ENCODE measurements at places on chromosomes 2 and 18.

DNA sequence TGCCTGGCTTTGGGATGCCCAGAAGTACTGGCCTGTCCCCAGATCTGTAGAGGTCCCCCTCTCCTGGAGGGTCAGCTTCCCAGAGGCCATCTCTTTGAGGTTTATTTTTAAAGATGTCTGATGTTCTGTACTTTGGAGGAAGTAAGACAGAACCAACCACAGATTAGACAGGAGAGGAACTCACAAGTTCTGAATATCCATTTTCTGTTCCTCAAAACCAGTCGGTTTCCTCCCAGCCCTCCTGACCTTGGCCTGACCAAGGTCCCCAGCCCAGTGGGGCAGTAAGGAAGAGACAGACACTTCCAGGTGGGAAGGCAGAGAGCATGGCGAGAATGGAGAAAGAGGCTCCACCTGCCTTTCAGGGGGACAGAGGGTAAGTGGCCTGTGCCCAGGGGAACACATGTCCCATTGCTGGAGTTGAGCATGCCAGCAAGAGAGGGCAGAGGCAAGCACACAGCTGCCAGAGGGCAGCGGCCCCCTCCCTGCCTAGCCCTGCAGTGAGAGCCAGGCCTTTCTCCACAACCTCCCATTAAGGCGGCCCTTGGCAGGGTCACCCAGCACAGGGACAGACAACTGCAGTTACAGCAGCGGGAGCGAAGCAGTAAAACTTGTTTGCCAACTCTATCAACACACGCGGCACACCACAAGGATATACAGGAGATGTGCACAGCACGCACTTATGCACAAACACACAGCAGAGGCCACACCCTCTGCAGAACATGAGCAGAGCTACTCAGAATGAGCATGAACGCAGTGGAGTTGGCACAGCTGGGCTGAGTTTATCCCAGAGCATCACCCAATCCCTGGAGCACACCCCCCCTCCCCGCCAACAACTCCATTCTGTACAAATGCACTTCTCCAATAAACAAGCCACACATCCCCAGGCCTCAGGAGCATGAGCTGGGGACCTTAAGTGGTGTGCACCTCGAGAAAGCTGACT lies 18.5 kb upstream of the SEMA4C start:
- no peak for DNase-seq

GRCh38 chr18:22848615-22849014 lies 84.5 kb upstream of the RBBP8 start:
- no peak for DNase-seq

GRCh38 chr2:76450024-76450475 lies 739.3 kb upstream of the GCFC2 start:
- DNase-seq, result no peak

GRCh38 chr18:12377556-12378197 lies 650 bp upstream of the AFG3L2 start:
- no peak for DNase-seq

DNA sequence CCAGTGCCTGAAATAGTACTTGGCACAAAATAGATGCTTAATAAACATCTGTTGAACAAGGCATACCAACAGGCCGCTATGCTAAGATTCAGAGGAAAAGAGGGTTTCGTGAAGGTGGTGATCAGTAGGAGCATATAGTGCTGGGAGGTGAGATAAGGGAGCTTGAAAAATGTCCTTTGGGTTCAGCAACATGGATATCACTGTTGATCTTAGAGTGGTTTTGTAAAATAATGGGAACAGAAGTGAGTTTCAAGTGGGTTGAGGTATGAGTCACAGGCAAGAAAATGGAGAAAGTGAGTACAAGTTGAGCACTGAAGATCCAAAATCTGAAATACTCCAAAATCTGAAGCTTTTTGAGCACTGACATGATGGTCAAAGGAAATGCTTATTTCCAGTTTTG lies 4.4 kb downstream of the CENPO start:
- no peak for DNase-seq

DNA sequence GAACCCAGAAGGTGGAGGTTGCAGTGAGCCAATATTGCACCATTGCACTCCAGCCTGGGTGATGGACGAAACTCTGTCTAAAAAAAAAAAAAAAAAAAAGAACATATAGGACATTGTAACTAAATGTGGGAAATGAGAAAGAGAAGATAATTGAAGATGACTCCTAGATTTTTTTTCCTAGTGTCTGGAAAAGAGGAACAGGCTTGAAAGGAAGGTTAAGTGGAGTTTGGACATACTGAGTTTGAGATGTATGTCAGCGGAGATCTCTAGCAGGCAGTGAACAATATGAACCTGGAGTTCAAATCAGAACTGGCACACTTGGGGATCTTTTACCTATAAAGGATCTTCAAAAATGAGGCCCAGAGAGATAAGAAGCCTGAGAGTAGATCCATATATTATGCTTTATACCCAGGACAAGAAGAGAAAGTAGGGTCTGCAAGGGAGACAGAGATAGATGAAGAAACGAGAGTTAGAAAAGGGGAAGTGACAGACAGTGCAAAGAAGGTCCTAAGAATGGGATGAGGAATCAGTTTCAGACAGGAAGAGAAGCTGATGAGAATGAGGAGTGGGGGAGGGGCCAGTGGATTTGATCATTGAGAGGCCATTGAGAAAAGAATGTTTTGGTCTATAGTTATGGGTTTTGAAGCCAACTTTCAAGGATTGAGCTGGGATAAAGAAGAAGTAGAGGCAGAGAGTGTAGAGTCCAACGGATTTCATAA lies 46.9 kb upstream of the CD28 start:
- DNase-seq, result no peak

DNA sequence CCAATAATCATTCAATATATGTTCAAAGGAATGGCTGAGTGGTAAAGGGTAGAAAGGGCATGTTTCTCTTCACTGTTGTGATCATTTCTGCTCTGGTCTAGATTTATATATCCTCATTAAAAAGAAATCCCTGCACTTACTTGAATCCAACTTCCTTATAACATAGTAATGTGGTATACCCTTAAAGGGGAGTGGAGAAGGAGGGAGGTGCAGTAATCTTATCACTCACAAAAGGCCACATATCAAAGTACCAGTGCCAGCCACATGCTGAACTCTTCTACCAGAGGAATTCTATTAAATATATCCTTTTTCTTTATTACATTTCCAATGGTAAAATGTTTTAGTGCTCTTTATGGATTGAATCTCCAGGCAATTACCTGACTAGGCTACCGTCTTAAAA lies 3.3 kb downstream of the KATNAL2 start:
- DNase-seq, result no peak

DNA sequence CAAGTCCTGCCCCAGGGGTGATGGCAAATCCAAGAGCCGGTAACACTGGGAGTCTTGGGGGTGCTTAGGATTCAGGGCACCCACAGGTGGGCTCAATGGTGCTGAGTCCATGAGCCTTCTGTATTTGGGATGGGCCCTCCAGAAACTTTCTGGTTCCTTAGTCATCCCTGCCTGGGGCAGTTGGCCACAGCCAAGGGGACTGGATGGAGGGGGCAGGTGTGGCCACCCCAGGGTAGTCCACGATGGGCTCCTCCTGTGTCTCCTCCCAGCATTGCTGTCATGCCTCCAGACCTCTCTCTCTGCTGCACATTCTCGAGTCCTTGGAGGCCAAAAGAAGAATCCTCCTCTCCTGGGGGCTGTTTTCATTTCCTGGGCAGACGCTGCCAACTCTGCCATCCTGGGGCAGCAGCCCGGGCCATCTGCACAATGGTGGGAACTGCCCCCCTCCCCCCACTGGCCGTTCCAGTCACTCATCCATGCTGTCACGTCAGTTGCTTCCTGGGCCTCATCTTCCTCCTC lies 158.0 kb upstream of the TWIST2 start:
- DNase-seq, result no peak

GRCh38 chr2:46731280-46731679 lies 184.3 kb downstream of the MCFD2 start:
- DNase-seq, result no peak

DNA sequence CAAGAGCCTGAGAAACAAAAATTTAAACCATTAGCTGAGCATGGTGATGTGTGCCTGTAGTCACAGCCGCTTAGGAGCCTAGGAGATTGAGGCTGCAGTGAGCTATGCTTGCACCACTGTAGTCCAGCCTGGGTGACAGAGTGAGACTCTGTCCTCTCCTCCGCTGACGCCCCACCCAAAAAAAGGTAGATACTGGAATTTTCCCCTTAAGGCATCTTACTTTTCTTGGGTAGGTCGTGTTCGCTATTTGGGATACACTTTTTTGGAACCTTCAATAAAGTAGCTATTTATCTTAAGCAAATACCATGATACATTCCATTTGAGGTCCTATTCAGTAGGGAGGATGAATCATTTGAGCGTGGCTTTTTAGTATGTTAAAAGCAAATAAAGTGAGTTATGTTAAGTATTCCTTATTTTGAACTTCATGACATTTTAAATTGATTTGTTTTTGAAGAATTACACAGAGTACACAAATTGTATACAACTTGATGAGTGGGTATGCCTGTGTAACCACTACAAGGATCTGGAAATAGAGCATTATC lies 38.7 kb downstream of the RALBP1 start:
- DNase-seq, result no peak

- peak; percentile 38 for DNase-seq
Observed at GRCh38 chr2:124267794-124268193, 242.7 kb downstream of the CNTNAP5 start.

DNA sequence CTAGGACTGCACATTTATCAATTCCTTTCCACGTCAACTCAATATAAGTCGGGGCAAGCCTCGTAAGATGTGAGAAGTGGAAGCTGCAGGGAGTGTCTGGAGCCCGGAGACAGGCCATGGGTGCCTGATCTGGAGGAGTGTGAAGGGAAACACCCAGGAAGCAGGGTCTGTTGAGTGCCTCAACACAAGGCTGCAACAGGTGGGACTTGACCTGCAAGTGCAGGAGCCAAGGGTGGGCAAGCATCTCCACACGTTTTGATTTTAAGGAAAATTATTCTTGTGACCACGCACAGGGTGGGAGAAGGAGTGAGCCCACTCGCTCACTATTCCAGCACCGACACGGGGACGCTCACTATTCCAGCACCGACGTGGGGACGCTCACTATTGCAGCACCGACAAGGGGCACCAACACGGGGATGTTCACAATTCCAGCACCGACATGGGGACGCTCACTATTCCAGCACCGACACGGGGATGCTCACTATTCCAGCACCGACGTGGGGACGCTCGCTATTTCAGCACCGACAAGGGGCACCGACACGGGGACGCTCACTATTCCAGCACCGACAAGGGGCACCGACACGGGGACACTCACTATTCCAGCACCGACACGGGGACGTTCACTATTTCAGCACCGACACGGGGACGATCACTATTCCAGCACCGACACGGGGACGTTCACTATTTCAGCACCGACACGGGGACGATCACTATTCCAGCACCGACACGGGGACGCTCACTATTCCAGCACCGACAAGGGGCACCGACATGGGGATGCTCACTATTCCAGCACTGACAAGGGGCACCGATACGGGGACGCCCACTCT lies 197.3 kb downstream of the EIPR1 start:
- DNase-seq, result no peak

- no peak for DNase-seq
Observed at GRCh38 chr2:127157114-127157513, 50.2 kb upstream of the BIN1 start.

DNA sequence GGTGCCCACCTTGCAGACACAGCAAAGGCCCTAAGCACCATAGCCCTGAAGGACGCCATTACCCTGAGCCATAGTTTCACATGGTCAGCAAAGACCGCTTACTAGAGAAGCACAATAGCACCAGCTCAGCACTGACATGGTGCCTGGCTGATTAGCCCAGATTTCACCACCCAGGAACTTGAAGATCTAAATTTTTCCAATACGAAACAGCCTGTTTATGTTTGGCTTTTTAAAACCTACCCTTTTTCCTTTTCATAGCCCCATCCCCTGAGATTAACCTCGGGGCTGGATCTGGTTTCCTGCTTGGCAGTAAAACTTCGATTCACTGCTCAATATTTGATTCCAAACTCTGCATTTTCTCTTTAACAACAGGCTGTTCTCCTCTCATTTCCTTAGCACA lies 158.5 kb upstream of the PID1 start:
- DNase-seq, result no peak

GRCh38 chr18:76953583-76954233 lies 131.4 kb downstream of the ZNF236 start:
- no peak for DNase-seq

DNA sequence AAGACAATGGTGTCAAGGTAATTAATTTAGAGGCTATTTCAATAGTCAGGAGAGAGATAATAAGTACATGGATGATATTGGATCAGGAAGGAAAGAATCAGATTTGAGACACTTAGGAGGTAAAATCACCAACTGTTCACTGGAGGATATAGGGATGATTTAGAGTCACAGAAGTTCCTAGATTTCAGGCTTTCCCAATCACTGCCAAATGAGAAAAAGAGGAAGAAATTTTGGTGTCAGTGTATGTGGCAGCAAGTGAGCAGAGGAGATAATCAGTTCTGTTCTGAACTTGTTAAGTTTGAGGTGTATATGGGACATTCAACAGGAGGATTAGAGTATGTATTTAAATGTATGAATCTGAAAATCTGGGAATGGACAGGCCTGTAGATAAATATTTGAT lies 640.4 kb downstream of the NR4A2 start:
- DNase-seq, result no peak

GRCh38 chr18:63741769-63742168 lies 33.4 kb upstream of the SERPINB7 start:
- peak; percentile 15 for DNase-seq

DNA sequence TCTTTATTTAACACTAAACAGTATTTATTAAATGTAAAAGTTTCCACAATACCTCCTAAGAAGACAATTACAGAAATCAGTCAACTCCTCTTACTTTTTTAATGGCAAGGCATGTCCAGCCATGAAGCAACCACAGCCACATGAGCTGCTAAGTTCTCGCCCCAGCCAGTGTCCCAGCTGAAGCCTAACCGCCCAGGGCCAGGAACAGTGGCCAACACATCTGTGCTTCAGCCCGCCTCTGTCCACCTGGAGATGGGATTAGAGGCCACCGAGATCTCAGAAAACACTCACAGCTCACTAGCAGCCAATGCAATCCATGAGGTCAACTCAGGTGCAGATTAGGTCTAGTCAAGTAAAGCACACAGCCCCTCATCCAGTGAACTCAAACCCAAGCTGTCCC lies 40.2 kb downstream of the PID1 start:
- no peak for DNase-seq
